ENCODE measurements at places on chromosomes 7 and 10. TPM values are rescaled to one million over a fixed set of nuclear protein-coding genes. Genes with fewer than 3 reads are reported as not detected.

Gene UNC5B
- 1.1 TPM for total RNA-seq

Gene LIPM
- not detected for total RNA-seq

Gene SEMA3D
- total RNA-seq: 11.5 TPM

Gene IGF2BP3
- total RNA-seq: 80.2 TPM

Gene CTTNBP2
- total RNA-seq: 1.0 TPM

Gene ABCB4
- 0.18 TPM for total RNA-seq

Gene TASOR2
- total RNA-seq: 57.4 TPM

Gene LRRD1
- 0.05 TPM for total RNA-seq

Gene SDK1
- 47.4 TPM for total RNA-seq

Gene GBX1
- total RNA-seq: not detected

DNA sequence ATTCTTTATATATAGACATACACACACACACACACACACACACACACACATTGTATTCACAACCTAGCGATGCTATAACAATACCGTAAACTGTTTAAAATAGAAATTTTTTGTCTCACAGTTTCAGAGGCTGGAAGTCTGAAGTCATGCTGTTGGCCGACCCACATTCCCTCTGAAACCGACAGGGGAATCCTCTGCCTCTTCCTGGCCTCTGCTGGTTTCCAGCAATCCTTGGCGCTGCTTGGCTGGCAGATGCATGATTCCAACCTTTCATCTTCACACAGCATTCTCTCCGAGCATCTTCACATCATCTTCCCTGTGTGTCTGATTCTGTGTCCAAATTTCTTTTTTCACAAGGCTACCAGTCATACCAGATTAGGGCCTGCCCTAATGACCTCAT lies 94.8 kb downstream of the CCDC71L start:
- no peak overlapping the region for H3K27ac ChIP-seq
- no peak overlapping the region for H3K4me3 ChIP-seq
- H3K27me3 ChIP-seq: no peaks in the 10 kb centered on the region
- H3K36me3 ChIP-seq: no peaks in the 10 kb centered on the region
- DNase-seq: no peak
- no peaks in the 10 kb centered on the region for H3K4me1 ChIP-seq

GRCh38 chr7:117993377-117994003 lies 120.2 kb upstream of the CTTNBP2 start:
- no peak overlapping the region for H3K4me3 ChIP-seq
- peak; percentile 5 for DNase-seq
- H3K36me3 ChIP-seq: no peaks in the 10 kb centered on the region
- H3K4me1 ChIP-seq: no peaks in the 10 kb centered on the region
- no peak overlapping the region for H3K27ac ChIP-seq

DNA sequence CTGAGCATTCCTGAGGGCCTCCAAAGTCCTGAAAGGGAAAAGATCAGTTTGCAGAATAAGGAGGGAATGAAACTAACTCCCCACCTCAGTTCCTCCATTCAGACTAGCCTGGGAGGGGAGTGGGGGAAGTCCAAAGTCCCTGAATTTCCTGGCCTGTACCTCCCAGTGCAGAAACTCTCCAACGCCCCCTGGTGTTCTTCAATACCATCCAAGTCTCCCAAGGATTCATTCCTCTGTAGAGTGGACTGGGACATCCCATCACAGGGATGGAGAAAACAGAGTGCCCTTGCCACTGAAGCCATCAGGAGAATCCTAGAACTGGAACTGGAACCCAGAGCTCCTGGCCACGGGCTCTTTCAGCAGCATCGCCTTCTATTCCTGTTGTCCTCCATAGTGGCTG lies 1.6 kb upstream of the COL13A1 start:
- peaks cover 3% of the 10 kb centered on the region for H3K36me3 ChIP-seq
- H3K4me1 ChIP-seq: peaks cover 9% of the 10 kb centered on the region
- H3K27me3 ChIP-seq: peaks cover 7% of the 10 kb centered on the region
- no peak for DNase-seq

DNA sequence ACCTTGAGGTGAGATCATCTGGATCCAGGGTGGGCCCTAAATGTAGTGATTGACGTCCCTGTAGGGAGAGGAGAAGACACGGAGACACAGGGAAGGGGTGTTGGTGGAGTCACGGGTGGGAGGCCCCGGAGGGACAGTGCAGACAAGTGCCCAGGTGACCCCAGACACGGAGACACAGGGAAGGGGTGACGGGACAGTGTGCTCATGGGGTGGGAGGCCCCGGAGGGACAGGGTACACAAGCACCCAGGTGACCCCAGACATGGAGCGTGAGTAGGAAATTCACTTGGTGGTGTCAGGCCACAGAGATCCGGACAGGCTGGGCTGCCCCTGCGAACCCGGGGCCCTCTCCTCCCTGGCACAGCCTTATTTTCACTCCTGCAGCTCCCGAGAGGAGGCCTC lies 176.9 kb downstream of the PTPRN2 start:
- H3K4me3 ChIP-seq: no peak overlapping the region
- H3K36me3 ChIP-seq: no peaks in the 10 kb centered on the region
- H3K27me3 ChIP-seq: no peaks in the 10 kb centered on the region
- no peak overlapping the region for H3K27ac ChIP-seq

GRCh38 chr7:41261080-41261479 lies 441.8 kb downstream of the INHBA start:
- H3K36me3 ChIP-seq: no peaks in the 10 kb centered on the region
- no peak overlapping the region for H3K27ac ChIP-seq
- DNase-seq: no peak
- no peaks in the 10 kb centered on the region for H3K27me3 ChIP-seq
- H3K4me3 ChIP-seq: no peak overlapping the region
- H3K4me1 ChIP-seq: no peaks in the 10 kb centered on the region

- no peak overlapping the region for H3K27ac ChIP-seq
- no peak for DNase-seq
- H3K4me1 ChIP-seq: no peaks in the 10 kb centered on the region
Observed at GRCh38 chr10:99461230-99461629, 30.8 kb upstream of the GOT1 start.

DNA sequence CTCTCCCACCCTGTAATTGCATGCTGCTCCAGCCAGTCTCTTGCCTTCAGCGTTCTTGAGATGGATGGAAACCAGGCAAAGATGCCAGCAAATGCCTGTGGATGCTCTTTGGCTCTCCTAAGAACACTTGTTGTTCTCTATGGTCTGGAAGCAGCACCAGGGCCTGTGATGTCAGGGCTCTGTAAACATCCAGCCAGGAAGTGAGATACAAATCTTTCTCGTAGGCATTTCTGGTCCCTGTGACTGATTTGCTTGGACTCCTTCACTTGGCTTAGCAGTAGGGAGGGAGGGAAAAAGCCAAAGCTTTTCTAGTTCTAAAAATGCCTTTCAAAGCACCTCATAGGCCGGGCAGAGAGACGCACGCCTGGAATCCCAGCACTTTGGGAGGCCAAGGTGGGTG lies 201.3 kb downstream of the REEP3 start:
- no peaks in the 10 kb centered on the region for H3K36me3 ChIP-seq
- no peak overlapping the region for H3K27ac ChIP-seq
- no peak for DNase-seq
- no peak overlapping the region for H3K4me3 ChIP-seq
- peaks cover 5% of the 10 kb centered on the region for H3K27me3 ChIP-seq

DNA sequence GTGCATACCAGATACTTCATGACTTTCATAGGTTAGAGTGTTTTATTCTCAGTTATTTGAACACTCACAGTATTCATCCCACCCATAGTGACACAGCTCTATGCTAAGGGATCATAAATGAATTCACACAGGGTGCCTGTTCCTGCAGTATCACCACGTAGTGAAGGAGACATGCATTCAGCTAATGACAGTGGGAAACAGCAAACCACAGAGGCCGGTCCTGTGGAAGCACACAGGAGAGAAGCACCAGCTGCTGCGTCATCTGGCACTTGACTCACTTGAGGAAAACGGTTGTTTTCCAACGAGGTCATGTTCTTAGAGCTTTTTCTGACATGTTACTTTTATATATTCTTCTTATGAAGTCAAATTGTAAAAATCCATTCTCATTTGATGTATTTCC lies 73.0 kb downstream of the UBE3C start:
- H3K27ac ChIP-seq: no peak overlapping the region
- H3K27me3 ChIP-seq: no peaks in the 10 kb centered on the region
- H3K36me3 ChIP-seq: peaks cover 16% of the 10 kb centered on the region
- no peak for DNase-seq
- H3K4me3 ChIP-seq: no peak overlapping the region
- H3K4me1 ChIP-seq: no peaks in the 10 kb centered on the region

DNA sequence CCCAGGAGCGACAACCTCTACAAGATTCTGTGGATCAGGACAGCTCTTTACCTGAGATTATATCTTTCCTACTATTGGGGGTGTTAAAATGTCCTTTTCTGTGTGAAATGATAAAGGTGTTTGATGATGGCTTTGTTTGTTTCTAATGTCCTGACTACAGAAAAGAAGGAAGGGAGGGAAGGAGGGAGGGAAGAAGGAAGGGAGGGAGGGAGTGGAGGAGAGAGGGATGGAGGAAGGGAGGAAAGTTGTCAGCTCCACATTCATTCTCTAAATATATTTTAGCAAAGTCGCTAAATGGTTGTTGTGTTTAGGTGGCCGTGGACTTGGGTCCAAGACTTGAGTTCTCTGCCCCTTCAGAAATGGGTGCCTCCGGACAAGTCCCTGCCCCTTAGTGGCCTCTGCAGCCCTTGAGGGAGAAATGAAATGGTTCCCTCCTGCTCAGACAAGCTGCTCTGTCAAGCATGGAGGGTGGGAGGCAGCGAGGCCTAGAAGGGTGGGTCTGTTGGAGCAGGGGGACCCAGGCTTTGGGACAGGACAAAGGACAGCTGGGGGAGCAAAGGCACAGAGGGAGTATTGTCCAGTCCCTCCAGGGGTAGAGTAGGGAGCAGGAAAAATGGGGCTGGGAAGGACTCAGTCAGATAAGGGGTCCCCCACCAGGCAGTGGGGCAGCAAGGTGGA lies 4.4 kb downstream of the RGS10 start:
- no peak overlapping the region for H3K4me3 ChIP-seq
- no peaks in the 10 kb centered on the region for H3K36me3 ChIP-seq
- DNase-seq: no peak
- no peaks in the 10 kb centered on the region for H3K27me3 ChIP-seq
- H3K4me1 ChIP-seq: peaks cover 63% of the 10 kb centered on the region

DNA sequence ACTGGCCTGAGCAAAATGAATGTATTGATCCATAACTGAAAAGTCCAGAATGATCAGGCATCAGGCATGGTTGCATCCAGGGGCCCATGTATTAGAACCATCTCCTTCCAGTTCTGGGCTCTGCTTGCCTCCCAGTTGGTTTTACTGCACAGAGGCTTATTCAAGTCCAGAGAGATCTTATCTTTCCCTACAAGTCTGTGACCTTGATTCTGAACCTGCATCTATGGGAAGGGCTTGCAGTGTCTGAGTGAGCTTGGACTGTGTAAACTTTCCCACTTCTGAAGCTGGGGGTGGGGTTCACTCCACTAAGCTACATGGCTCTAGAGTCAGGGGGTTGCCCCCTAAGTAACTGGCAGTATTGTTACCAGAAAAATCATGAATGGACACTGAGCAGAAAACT lies 136.2 kb downstream of the TCF7L2 start:
- H3K27me3 ChIP-seq: no peaks in the 10 kb centered on the region
- H3K4me3 ChIP-seq: no peak overlapping the region
- peak overlapping the region; percentile 99 for H3K27ac ChIP-seq
- H3K4me1 ChIP-seq: peaks cover 75% of the 10 kb centered on the region
- DNase-seq: no peak
- no peaks in the 10 kb centered on the region for H3K36me3 ChIP-seq

DNA sequence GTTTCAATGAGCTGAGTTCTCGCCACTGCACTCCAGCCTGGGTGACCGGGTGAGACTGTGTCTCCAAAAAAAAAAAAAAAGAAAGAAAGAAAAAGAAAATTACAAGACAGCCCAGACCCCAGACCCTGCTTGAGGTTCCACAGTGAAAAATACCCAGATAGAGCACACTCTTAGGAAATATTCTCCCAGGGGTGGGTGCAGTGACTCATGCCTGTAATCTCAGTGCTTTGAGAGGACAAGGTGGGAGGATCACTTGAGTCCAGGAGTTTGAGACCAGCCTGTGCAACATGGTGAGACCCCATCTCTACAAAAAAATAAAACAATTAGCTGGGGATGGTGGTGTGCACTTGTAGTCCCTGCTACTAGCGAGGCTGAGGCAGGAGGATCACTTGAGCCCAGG lies 41.1 kb upstream of the GTF2IRD1 start:
- no peak overlapping the region for H3K27ac ChIP-seq
- DNase-seq: no peak
- H3K4me3 ChIP-seq: no peak overlapping the region
- no peaks in the 10 kb centered on the region for H3K4me1 ChIP-seq
- no peaks in the 10 kb centered on the region for H3K36me3 ChIP-seq
- no peaks in the 10 kb centered on the region for H3K27me3 ChIP-seq

DNA sequence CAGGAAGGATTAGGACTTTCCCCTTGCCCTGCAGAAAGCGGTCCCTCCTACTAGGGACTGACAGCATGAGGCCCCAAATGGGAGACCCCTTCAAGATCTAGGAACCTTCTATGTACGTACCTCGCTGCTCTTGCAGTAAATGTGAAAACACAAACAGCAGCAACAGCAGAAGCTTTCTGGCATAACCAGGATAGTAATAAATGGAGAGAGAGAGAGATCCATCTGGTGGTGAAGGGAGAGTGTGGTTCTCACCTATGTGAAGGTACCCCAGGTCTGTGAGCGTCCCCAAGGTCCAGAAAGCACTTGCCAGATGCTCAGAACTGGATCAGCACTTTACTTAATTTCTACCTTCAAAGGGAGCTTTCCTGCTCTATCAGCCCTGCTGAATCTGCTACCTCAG lies 592.7 kb downstream of the PARD3 start:
- H3K4me1 ChIP-seq: no peaks in the 10 kb centered on the region
- no peaks in the 10 kb centered on the region for H3K36me3 ChIP-seq
- no peak for DNase-seq
- H3K27ac ChIP-seq: no peak overlapping the region
- H3K4me3 ChIP-seq: no peak overlapping the region
